Central memory CD4-positive, alpha-beta T cell (primary cell): ENCODE measurements at places on chromosomes 11 and 22.
A peak's percentile ranks its signal among the peaks of the same experiment; 100 is the strongest.

GRCh38 chr22:31561238-31561887 lies 65.0 kb downstream of the SFI1 start:
- DNase-seq = peak; percentile 19

DNA sequence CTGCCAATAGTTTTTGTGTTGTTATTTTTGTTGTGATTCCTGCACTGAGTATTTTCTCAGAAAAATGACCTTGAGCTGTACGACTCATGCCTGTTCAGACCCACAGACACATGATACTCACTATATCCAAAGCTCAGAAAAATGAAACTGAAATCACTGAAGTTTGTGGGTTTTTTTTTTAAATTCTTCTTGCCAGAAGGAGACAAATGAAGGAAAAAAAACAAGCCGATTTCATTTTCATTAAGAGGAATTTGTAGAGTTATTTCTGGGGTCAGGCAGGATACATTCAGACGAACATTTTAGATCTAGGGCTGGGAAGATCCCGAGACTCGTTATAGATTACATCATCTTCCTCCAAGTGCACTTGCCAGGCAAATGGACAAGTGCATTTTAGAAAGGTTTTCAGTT lies 60.4 kb downstream of the BMAL1 start:
- peak; percentile 21 for DNase-seq

DNA sequence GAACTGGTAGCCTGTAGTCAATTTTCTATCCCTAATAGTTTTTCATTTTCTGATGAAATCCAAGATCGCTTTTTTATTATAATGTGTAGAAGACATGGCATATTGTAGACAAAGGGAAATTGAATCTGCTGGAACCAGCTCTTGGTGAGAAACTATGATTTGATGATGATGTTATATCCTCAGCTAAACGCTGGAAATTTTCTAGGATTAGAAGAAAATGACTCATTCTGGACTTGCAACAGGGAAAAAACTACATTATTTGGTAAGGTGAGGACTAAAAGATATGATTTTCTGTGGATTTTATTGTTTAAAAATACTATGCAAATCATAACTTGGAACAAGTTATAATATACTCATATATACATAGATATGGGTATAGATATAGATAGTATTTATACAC lies 14.1 kb upstream of the PGM2L1 start:
- DNase-seq = no peak

DNA sequence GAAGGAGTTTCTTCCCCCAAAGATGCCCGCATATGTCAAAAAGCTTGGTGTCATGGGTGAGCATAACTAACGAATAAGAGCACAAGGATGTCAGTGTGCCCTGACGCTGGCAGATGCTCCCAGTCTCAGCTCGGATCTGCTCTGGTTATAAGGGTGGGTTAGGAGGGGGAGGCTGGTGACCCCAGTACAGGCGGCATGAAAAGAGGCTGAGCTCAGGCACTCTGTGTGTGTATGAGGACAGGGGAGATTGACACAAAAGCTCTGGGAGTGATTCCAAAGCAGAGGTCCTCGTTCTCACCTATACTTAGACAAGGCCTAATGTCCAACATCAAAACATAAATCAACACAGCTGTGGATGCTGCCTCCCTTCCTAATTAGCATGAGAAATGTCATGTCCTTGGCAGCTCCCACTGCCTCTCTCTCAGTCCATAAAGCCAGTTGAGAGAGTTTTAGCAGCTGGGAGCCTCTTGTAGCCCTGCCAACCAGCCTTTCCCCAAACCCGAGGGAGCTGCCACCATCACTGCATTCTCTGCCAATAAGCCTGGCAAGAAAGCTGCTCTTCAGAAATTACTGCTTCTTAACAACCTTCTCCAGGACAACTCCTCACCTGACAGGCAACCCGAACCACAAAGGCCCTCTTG lies 59.8 kb downstream of the SC5D start:
- DNase-seq = no peak

DNA sequence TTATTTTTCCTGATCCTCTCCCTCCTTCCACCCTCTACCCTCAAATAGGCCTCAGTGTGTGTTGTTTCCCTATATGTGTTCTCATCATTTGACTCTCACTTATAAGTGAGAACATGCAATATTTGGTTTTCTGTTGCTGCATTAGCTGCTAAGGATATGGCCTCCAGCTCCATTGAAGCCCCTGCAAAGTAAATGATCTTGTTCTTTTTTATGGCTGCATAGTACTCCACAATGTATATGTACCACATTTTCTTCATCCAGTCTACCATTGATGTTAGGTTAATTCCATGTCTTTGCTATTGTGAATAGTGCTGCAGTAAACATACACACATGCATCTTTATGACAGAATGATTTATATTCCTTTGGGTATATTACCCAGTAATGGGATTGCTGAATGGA lies 13.3 kb upstream of the RASSF10 start:
- DNase-seq = no peak

DNA sequence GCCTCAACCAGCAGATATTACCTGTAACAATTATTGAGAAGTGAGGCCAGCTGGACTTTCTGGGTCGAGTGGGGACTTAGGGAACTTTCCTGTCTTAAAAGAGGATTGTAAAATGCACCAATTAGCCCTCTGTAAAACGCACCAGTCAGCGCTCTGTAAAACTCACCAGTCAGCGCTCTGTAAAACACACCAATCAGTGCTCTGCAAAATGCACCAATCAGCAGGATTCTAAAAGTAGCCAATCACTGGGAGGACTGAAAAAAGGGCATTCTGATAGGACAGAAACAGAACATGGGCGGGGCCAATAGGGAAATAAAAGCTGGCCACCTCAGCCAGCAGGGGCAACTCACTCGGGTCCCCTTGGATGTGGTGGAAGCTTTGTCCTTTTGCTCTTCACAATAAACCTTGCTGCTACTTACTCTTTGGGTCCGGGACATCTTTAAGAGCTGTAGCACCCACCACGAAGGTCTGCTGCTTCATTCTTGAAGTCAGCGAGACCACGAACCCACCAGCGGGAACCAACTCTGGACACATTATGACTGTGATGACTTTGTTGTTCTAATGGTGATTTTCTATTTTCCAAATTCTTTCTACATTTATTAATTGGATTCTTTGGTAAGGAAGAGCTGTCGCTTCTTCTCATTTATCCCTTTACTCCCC lies 40.2 kb upstream of the FGF3 start:
- no peak for DNase-seq

- no peak for DNase-seq
These were observed 16.8 kb upstream of the PANX2 start for GRCh38 chr22:50153756-50154140.

DNA sequence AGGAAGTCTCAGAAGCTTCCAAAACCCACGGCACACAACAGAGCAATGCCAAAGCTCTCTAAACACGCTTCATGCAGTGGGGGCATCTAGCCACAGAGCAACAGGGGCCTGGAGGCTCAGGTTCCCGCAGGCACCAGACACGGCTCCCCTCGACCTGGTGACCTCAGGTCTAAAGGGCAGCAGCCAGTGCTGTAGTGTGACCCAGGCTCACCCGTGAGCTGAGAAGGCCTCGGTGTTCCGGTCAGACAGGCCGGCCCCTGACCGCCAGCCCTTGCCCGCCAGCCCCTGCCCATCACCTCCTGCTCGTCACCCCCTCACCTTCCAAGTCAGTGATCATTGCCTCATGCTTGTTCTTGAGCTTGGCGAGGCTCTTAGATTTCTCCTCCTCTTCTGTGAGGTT lies 45.7 kb downstream of the APOL1 start:
- no peak for DNase-seq

DNA sequence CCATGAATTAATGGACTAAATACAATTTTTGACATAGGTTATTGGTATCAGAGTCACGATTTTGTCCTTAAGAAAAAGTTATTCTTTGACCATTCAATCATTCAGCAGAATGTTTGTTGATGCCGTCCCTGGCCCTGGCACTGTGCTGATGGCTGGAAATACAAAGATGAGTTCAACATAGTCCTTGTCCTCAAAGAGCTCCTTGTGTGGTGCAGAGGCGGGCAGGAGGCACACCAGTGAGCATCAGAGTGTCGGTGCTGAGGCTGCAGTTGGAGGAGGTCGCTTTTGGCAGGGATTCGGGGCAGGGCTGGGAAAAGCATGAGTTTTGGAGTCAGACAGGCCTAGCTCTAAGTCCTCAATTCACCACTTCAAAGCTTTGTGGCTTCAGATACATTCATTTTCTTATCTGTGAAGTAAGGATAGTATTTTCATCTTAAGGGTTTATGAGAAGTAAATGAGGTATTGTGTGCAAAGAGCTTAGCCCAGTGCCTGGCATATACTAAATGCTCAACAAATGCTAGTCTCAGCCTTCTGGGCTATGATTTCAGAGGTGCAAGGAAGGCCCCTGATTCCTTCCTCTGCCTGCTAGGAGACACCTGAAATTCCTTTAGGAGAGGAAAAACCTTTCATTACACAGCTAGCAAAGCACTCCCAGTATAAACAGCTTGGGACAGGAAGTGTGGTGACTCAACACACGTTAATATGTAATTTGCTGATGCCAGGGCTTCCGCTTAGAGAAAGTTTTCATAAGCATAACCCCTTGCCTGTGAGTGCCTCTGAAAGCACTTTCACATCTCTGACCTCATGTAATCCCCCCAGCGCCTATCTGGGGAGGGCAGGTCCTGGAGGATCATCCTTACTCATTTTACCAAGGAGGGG lies 113.8 kb downstream of the NECTIN1 start:
- no peak for DNase-seq

- no peak for DNase-seq
These were observed 2.6 kb downstream of the CD44 start for GRCh38 chr11:35141571-35141971.

DNA sequence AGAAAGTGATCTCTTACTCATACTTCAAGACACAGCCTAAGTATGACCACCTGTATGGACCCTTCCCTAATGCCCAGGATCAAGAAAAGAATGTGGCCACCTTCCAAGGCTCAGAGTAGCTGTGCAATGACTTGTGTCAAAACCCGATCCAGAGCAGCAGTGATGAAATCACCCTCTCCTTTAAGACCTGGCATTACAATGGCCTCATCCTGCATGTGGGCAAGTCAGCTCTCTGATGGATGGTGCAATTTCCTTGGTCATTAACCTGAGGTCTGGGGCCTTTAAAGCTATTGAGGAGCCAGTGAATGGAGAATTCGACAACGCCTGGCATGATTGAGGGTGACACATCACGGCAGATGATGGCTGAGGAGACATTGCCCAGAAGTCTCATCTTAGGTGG lies 9.1 kb upstream of the TUBA8 start:
- DNase-seq = no peak

DNA sequence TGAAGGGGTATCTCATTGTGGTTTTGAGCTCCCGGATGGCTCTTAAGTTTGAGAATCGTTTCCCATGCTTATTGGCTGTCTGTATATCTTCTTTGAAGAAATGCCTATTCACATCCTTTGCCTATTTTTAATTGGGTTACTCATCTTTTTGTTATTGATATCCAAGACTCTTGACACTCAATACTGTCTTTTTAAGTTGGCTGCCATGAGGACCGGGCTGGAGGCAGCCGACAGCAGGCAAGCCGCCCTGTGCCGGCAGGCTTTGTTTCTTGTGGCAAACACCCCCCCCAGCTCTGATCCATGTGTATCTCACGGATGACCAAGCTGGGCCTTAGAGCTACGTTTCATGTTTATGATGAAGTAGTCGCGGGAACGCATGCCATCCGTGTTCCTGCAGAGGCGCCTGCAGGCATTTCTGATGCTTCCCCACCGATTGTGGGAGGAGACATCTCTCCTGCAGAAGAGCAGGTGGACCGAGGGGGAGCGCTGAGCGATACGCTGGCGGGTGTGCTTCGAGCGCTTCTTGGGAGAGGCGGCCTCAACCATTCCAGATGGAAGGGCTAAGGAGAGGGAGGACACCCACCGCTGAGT lies 95.8 kb downstream of the TBC1D22A start:
- DNase-seq = no peak

GRCh38 chr22:36946421-36947158 lies 33.2 kb downstream of the CSF2RB start:
- DNase-seq = no peak
